ENCODE measurements at places on chromosomes 2 and 18. TPM values are rescaled to one million over a fixed set of nuclear protein-coding genes. Genes with fewer than 3 reads are reported as not detected.

Gene SCYGR2
- not detected for total RNA-seq

Gene ANKRD29
- not detected for total RNA-seq

Gene HJURP
- total RNA-seq: 7.9 TPM

Gene IRS1
- 20.0 TPM for total RNA-seq

Gene SERPINB5
- not detected for total RNA-seq

Gene CCBE1
- total RNA-seq: 22.8 TPM

Gene SALL3
- not detected for total RNA-seq

Gene CHRNG
- total RNA-seq: not detected

Gene SIGLEC15
- total RNA-seq: 0.37 TPM

Gene POTEC
- total RNA-seq: not detected

Gene GBX2
- total RNA-seq: 60.7 TPM

Gene ASXL2
- total RNA-seq: 34.0 TPM

DNA sequence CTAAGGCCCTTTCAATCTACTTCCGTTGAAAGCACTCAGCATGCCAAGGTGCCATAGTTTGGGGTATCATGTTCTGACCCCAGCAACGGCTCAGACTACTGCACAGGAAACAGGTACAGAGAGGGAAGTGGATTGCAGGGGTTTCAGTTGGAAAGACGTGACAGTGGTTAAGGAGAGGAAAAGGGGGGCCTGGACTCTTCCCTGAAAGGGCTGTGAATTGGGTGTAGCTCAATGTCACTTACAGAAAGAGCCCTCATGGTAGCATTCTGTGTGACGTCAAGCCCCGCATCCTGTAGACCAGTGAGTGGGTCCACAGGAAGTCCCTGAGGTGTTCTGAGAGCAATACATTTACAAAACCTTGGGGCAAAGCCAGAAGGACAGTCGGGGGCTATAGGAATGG lies 121.5 kb upstream of the GYPC start:
- DNase-seq: no peak

GRCh38 chr2:120299561-120299960 lies 46.4 kb upstream of the INHBB start:
- DNase-seq: no peak

DNA sequence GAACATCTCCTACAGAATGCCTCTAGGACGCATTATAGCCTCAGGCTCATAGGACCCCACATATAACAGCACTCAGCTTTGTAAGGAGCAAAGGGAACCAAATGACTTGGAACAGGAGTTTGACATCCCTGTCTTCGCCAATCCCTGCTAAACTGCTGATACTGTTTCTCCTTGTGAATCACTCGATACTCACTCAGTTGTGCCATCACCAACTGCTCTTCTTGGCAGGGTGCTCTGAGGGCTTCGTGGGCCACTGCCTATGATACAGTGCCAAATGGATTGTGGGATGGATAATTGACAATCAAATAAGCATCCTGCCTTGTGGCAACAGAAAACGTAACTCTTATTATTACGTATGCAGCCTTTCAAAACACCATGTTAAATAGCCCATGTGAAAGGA lies 396.3 kb downstream of the RIT2 start:
- no peak for DNase-seq

DNA sequence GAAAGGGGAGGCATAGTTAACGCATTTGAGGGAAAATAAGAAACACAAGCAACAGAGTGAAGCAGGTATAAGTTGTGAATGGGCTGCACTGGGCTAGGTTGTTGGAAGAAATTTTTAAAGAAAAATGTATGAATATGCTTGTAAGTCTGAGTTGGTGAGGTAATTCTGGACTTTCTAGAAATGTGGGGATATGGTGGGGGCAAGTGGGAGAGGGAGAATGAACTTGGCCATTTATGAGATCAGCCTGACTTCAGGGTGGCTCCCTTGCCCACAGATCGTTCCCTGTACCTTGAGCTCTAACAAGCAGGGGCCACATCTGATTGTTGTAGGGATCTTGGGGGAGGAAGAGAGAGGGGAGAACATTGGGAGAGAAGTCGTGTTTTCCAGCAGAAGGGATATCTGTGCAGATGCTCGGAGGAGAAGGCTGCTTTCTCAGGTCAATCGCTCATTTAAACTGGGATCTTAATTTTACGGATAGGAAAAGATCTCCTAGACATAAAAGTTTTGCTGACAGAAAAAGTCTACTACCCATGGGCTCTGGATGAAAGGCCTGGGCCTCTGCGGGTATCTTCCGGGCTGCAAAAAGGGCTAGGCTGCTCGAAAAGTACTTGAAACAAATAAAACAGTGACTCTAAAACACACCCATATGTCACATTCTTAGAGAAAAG lies 42.5 kb upstream of the FZD5 start:
- DNase-seq: no peak

DNA sequence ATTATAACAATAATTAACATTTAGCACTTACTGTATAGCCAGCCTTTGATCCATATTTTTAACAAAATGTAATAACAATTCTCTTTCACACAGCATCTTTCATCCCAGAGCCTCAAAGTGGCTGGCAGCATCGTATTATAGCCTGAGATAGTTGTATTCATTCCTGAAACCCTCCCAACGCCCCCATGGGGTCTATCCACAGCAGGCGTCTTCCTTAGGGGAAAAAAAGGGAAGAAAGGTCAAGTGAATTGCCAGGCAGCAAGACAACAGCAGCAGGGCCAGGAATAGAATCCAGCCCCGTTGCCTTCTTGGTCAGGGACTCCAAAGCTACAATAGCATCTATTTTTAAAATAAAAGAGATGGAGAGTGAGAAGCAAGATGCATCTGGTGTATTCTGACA lies 424.4 kb upstream of the ID2 start:
- no peak for DNase-seq

- DNase-seq: peak; percentile 68
Measured at GRCh38 chr2:126908721-126909177, 10.1 kb downstream of the TEX51 start.

DNA sequence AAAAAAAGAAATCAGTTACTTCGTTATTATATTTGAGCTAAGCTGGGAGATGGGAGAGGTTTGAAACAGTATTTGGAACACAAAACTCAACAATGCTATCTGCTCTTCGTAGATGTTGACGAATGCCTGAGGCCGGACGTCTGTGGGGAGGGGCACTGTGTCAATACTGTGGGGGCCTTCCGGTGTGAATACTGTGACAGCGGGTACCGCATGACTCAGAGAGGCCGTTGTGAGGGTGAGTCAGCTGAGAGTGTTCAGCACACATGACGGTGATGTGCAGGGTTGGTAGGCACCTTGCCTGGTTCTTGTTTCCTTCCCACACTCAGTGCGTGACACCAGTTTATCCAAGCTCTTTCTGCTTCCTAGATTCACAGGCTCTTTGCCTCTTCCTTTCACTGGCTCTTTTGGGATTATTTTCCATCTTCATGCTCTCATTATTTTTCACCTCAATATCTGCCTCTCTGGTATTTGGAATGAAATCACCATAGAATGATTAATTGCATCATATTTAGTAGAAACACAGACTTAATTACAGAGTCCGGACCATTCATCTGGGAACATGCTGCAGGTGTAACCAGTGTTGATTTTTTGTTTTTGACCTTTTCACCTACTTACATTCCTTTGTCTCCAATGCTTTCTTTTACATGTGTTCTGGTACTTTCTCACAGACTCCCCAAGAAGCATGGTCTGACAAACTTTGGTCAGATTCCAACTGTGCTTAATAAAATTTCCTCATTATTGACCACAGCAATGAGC lies 200.6 kb upstream of the RASGRP3 start:
- no peak for DNase-seq

- no peak for DNase-seq
Measured at GRCh38 chr18:74073957-74074667, 73.5 kb downstream of the FBXO15 start.

DNA sequence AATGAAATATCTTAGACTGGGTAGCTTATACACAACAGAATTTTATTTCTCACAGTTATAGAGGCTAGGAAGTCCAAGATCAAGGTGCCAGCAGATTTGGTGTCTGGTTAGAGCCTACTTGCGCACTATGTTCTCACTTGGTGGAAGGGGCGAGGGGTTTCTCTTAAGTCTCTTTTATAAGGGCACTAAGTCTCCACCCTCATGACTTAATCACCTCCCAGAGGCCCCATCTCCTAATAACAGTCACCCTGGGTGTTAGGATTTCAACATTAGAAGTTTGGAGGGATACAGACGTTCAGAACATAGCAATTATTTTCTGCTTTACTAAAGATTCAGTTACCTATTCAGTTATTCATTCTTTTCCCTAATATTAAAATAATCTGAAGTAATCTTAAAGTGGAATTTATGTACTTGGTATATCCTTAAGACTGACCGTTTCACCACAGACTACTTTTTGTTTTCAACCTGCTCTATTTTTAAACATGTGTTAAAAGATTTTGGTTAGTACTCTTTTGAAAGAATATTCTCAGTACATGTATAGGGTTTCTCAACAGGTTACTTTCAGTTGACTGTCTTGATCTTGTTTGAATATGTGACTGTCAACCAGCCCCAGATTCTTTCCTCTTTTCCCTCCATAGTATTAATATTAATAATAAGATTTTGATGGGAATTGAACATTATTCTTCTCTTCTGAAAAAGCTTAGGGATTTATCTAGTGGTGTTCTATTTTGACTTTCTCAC lies 130.0 kb downstream of the TAF4B start:
- DNase-seq: no peak

DNA sequence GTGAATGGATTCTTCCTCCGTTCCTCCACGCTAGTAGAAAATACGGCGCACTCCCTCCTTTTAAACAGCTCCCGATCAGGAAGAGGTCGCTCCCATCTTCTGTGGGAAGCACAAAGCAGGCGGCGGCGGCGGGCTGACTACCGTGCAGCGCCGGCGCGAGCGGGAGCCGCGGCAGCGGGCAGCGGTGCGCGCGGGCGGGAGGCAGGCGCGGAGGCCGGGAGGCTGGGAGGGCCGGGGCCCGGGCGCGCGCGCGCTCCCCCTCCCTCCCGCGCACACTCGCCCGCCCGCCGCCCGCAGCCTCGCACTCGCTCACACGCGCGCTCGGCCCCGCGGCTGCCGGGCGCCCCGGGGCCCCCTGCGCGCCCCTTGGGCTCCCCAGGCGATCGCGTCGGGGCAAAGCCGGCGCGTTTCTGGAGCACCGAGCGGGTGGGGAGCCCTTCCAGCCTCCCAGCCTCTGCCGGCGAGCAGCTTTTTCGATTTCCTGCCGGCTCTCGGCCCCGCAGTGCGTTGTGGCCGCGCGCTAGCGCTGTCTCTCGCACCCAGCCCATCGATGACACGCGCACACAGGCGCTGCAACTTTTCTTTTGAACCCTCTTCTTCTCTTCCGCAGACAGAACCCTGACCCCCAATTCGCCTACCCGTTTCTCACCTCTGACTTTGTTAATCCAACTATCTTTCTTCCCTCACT lies at the start of gene SLC8A1:
TSS of gene SLC8A1 (minus strand) at position 173 of the 688 bp plus-strand sequence.
- DNase-seq: no peak

DNA sequence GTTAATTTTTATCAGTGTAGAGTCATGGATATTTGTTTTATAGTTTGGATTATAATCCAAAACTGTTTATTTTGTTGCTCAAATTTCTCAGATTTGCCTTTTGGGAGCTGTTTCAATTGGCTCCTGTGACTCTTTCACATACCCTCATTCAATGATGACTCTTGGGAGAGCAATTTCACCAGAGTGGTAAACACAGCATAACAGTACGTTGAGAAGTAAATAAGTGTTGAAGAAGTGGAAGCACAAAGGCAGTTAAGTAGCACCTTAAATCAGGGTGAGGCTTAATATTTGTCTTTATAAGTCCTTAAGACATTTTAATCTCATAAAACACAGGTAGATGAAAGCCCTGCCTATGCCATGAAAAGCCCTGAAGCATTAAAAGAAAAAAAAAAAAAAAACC lies 17.1 kb upstream of the SLC39A10 start:
- no peak for DNase-seq

DNA sequence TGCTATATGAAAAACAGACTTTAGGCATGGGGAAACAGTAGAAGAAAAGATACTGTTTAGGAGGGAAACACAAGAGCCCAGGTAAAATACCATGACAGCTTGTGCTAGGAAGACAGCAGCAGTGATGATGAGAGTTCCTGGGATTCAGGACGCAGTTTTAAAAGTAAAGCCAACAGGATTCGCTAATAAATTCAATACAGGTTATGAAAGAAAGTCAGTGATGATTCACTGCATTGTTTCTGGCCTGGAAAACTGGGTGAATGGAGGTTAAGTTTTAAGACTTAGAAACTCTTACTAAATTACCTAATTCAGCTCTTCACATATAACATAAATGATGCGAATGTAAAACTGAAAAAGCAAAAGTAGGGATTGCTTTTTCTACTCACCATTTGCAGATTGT lies 27.9 kb upstream of the RNU4ATAC start:
- DNase-seq: no peak

DNA sequence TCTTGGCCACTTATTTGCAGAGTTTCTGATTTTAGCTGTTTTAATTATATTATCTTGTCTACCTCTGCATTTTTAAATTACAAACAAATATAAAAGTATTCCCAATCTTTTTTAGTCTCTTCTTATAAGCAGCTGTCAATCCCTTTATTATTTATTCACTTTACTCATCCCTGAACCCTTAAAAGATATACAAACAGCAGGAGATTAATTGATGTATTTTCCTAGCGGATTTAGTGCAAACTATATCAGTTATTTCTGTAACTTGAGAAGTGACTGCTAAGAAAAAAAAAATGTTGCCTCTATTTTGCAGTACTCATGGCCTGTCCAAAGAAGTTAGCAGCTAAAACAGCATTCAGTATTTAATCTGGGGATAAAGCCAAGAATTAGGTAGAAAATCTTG lies 42.1 kb upstream of the GCFC2 start:
- no peak for DNase-seq

DNA sequence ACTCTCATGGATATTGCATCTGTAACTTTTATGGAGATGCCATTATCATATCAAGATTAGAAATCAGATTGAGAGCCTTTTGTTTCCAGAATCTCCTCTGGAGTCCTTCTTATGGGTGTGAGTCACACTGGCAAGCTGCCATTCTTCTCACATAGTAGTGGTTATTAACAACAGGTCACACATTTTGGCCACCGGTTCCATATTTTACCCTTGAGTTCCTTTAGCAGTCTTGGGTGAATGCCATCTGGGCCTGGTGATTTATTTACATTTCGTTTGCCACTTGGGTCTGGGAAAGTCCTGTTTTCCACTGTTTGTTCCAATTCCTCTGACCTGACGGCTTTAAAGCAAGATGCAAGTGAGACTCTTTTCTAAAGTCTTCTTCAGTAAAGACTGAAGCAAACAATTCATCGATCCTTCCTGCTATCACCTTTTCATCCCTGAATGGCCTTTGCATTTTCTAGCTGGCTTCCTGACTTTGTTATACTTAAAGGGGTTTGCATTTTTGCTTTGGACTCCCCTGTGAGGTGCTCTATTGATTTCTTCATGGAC lies 80.5 kb upstream of the CAVIN2 start:
- DNase-seq: no peak
